ENCODE measurements at places on chromosomes 2 and 18.
A peak's percentile ranks its signal among the peaks of the same experiment; 100 is the strongest.

- no peak for DNase-seq
Measured at GRCh38 chr18:59718464-59719157, 21.4 kb upstream of the CCBE1 start.

DNA sequence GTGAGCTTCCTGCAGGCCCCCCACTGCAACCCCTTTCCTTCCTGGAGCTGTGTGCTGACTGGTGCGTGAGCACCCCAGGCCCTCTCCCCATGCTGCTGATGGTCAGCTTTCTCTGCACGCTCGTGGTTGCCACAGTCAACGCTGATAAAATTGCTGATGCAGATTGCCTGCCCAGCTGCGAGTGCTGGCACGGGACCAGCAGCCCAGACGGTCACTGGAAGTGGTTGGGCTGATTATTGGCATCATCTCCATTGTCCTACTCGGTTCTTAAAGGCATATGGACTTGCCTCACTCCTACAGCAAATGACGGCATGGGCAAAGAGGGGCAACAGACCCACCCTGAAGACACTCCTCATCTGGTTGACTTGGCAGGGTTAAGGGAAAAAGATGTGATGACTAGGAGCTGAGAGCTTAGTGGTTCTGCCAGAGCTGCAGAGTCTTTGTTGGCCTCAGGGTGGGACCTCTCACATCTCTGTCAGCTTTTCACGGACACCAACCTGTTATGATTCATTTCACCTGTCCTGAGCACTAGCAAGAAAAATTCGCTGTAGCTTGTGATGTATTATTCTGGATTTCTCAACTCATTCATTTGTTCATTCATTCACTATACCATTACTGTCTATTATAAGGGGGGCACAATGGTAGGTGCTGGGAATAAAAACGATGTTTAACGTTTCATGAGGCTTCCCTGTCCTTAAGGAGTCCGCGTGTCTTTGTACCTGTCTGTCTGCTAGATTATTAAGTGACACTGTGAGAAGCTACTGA is 38.4 kb downstream of the PAX8 start:
- peak; percentile 27 for DNase-seq

DNA sequence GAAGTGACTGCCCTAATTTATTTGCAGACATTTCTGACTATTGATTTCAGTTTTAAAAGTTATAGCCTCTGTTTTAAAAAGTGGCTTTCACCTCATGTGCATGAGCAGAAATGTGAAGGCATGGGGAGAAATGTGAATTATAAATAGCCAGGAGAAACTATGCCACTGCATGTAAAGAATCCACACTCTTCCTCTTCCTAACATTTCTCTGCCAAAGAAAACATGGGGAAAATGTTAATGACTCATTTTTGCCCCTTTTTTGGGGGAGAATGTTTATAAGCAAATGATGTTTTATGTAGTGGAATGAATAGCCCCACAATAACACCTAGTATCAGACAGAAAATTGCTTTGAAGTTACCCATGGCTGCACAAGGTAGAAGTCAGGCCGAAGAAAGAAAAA is 249.0 kb upstream of the TANK start:
- DNase-seq, result no peak

- DNase-seq, result no peak
Measured at GRCh38 chr2:126616606-126617069, 39.3 kb upstream of the GYPC start.

- peak; percentile 24 for DNase-seq
Measured at GRCh38 chr2:13650586-13651180, 933.9 kb downstream of the TRIB2 start.

DNA sequence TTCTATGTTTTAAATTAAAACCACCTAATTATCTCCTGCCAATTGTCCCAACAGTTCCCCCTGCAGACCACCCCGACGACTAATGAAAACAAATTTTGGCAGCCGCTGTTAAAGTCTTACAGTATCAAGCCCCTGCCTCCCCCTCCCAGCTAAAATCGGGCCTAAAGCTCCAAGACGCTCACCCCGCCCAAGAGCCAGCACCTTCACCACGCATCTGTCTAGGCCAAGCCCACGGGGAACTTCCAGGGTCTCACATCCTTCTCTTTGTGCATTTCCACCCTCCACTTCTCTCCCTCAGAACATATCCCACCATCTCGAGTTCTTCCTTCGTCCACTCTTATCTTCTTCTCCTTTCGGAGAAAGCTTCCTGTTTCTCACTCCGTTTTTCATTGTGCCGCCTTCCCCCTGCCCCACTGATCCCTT is 445 bp downstream of the PRPF40A start:
- DNase-seq, result peak; percentile 28

DNA sequence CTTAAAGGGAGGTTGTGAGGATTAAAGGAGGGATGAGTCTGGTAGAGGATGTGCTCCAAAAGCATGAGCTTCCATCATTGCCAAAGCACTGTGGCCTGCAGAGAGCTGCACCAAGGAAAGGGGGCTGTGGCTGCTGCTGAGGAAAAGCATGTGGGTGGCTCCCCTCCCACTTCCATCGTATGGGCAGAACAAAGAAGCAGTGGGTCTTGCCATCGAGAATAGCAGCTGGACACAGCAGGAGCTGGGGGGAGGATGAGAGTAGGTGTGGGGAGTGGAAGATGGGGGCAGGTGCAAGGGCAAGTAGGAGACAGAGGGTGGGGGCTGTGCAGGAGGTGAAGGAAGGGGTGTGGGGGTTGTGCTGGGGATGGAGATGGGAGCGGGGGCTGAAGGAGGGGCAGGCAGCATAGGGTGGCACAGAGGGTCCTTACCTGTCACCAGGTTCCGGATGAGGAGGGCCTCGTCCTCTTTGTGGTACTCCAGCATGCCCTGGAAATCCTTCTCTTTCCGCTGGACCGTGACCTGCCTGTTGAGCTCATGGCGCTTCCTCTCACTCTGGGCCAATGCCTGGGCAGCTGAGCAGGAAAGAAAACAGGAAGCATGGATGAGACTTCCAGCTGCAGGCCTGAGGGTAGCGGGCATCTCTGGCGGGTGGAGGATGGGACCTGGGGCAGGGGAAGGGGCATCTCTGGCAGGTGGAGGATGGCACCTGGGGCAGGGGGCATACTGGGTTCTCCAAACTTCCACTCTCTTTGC is 33.6 kb upstream of the ACAA2 start:
- no peak for DNase-seq

GRCh38 chr2:68237976-68238580 is 14.3 kb downstream of the PPP3R1 start:
- DNase-seq, result no peak

DNA sequence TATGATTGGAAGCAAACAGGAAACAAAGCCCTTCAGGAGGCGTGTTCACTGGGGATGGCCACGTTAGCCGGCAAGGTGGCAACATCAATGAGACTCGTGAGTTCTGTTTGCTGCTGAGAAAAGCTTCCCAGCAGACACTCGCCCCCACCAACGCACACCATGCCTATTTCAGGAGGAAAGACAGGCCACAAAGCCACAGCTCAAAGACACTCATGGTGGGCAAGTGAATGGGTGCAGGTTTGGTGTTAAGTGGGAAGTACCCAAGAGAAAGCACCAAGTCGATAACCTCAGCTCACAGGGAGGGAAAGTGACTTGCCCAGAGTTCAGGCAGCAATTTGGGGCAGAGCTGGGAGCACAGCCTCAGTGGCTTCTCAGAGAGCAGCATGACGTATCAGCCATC is 10.5 kb upstream of the MTERF4 start:
- no peak for DNase-seq

GRCh38 chr2:234411793-234412192 is 85.1 kb downstream of the ARL4C start:
- DNase-seq, result no peak

Data from MM.1S (cell line).